ENCODE measurements at places on chromosomes 3 and 15.

- DNase-seq, result no peak
These were observed 21.9 kb downstream of the AKAP13 start for GRCh38 chr15:85402195-85402881.

- DNase-seq, result no peak
These were observed 77.7 kb downstream of the OCA2 start for GRCh38 chr15:28021281-28022039.

DNA sequence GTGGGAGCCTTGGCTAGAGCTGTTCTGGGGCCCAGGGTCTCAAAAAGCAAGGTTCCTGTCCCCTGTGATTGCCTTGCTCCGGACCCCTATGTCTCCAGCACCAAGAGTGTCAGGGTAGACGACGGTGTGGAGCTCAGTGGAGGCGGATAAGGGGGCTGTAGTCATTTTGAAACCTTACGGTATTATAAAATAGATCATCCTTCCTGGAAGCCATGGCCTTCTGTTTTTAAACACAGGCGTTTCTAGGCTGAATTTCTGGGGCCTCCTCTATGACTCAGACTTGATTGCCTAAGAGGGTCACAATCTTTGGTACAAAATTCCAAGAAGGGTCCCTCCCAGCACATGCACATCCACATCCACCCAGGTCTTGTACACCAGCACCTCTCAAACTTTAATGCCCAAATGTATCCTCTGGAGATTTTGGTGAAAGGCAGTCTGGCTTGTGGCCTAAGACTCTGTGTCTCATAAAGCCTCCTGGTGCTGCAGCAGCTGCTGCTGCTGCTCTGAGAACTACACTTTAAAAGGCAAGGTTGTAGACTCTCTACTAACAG, 70.5 kb upstream of the XCR1 start:
- no peak for DNase-seq

- no peak for DNase-seq
These were observed 438.8 kb upstream of the TGFBR2 start for GRCh38 chr3:30167541-30168011.

DNA sequence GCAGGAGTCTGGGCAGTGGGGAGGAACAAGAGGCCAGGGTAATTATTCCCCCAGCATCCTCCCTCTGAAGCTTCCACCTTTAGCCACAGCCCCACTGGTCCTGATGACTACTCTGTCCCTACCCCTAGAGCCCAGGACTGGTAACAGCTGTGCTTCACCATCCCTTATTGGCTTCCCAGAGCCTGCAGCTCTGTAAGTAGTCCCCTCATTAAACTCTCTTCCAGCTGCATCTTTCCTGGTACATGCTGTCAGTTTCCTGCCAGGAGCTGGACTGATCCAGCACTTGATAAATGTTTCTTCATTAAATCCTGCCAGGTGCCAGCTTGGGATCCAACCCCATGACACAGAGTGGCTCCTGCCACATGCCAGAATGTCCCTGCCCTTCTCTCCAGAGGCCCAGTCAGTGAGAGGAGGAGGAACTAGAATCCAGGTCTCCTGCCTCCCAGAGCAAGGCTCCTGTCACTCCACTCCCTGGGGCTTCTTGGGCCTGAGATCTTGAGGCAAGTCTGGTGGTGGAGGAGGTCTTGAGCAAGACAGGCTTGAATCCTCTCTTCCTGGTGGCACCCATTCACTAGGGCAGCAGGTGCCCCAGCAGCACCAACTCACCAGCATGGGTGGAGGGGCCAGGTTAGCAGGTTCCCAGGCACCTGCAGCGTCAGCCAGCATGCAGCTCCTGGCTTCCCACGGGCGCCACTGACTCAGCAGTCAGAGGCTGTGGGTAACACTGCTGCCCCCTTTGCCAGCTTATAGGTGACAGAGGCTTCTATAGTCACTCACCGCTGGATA, 27.6 kb downstream of the FBXW12 start:
- no peak for DNase-seq

DNA sequence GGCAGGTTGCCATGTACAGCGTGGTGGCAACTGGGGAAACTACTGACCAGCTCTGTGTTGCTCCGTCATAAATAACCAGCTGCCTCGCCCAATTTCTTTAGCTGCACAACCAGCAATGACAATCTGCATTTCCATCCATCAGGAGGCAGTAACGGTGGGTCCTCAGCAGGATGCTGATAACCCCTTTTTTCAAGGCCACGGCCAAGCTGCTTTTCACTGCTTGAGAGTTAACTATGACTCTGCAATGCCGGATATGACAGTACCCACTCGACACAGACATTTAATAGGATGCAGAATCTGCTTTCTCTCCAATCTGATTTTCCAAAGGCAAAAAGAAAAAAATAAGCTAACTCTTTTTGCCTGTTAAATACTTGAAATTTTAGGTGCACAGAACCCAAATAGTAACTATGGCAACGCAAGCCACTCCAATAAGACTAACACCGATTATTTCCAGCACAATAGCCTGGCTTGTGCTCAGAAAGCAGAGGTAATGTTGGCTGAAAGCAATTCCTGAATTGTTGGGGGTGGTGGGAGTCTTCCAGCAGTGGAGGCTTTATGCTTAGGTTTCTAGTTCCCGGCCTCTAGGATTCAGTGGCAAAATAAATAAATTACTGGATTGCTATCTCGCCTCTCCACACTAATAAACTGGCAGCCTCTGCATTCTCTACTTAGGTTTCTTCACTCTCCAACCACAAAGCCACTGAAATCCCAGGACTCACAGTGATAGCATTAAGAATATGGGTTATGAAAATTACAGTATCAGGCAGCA, 31.2 kb upstream of the SRGAP3 start:
- no peak for DNase-seq

- DNase-seq, result no peak
These were observed 21.6 kb downstream of the LINS1 start for GRCh38 chr15:100580414-100580813.

Measured in naive thymus-derived CD8-positive, alpha-beta T cell (primary cell).